CD4-positive, CD25-positive, alpha-beta regulatory T cell (primary cell): ENCODE measurements at places on chromosomes 6 and 20. TPM values are rescaled to one million over a fixed set of nuclear protein-coding genes. Genes with fewer than 3 reads are reported as not detected.

The BTNL2 gene
- not detected for total RNA-seq

The NNAT gene
- total RNA-seq, result not detected

The RAET1L gene
- not detected for total RNA-seq

The CAGE1 gene
- 0.57 TPM for total RNA-seq

The APCDD1L gene
- not detected for total RNA-seq

The KCNG1 gene
- total RNA-seq, result not detected

The SYTL3 gene
- total RNA-seq, result 54.8 TPM

The HS3ST5 gene
- total RNA-seq, result not detected

The ESR1 gene
- total RNA-seq, result 4.7 TPM

The KCNK16 gene
- total RNA-seq, result not detected

The MUCL3 gene
- total RNA-seq, result not detected

The GNAS-AS1 gene
- total RNA-seq, result 0.54 TPM

The FAM83D gene
- total RNA-seq, result 8.6 TPM

The HRH3 gene
- total RNA-seq, result not detected

The NEURL2 gene
- 0.76 TPM for total RNA-seq

The HSD17B8 gene
- 8.8 TPM for total RNA-seq

- H3K36me3 ChIP-seq, result peaks cover 2% of the 10 kb centered on the region
- H3K4me1 ChIP-seq, result peaks cover 32% of the 10 kb centered on the region
- DNase-seq, result no peak
- no peaks in the 10 kb centered on the region for H3K27me3 ChIP-seq
These were observed 6.7 kb downstream of the ZFAND3 start for GRCh38 chr6:37826188-37826587.

GRCh38 chr6:157263146-157263545 lies 60.2 kb downstream of the TMEM242 start:
- no peaks in the 10 kb centered on the region for H3K27me3 ChIP-seq
- H3K36me3 ChIP-seq, result no peaks in the 10 kb centered on the region
- no peak overlapping the region for H3K27ac ChIP-seq
- no peak for DNase-seq

- DNase-seq, result no peak
- H3K36me3 ChIP-seq, result no peaks in the 10 kb centered on the region
- H3K4me1 ChIP-seq, result no peaks in the 10 kb centered on the region
- no peak overlapping the region for H3K27ac ChIP-seq
- H3K4me3 ChIP-seq, result no peak overlapping the region
These were observed 372 bp downstream of the KIAA0408 start for GRCh38 chr6:127458817-127459216.

DNA sequence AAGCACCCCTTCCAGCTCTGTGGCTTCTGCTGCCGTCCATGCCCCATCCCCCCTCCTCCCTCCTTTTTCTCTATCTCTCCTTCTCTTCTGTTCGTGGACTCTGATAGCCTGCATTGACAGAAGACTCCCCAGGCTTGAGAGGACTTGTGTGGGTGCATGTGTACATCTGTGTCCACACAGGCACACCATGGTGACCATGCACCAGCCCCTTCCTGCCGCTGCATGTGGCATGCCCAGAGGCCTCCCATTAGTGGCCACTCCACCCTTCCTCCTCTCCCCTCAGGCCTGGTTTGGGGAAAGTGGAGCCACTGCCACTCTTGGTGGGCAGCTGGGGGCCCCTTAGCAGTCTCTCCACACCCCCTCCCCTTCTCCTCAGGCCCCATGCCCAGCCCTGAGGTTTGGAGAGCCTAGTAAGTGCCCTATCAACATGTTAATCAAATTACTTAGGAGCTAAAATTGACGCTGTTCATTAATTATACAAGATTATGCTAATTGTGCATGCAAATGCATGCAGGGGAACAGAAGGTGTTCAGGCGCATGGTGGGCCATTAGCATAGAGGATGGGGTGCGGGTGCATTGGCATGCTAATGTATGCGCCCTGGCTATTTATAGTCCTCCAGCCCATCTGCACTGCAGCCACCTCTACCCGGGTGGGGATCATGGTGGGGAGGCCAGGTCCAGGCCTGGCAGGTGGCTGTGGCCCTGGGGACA lies 45.9 kb downstream of the EBF4 start:
- H3K4me1 ChIP-seq, result peaks cover 29% of the 10 kb centered on the region
- H3K27me3 ChIP-seq, result peaks cover 3% of the 10 kb centered on the region
- no peak overlapping the region for H3K4me3 ChIP-seq

- H3K36me3 ChIP-seq, result no peaks in the 10 kb centered on the region
- no peaks in the 10 kb centered on the region for H3K4me1 ChIP-seq
These were observed 281.0 kb downstream of the TFAP2C start for GRCh38 chr20:56909918-56910714.

DNA sequence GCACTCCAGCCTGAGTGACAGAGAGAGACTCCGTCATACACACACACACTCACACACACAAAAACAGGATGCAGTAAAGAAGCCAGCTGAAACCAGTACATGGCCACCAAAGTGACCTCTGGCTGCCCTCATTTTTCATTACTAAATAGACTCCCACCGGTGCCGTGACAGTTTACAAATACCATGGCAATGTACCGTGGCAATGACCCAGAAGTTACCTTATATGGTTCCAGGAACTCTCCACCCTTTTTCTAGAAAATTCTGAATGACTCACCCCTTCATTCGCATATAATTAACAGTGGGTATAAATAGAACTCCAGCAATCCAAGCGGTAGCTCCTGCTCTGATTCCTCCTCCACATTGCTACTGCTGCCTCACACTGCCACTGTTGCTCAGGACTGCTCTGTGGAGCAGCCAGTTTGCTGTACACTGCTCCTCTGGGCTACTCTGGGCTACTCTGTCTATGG lies 57.7 kb downstream of the SNX5 start:
- peaks cover 8% of the 10 kb centered on the region for H3K27me3 ChIP-seq
- H3K4me3 ChIP-seq, result no peak overlapping the region
- H3K27ac ChIP-seq, result no peak overlapping the region

DNA sequence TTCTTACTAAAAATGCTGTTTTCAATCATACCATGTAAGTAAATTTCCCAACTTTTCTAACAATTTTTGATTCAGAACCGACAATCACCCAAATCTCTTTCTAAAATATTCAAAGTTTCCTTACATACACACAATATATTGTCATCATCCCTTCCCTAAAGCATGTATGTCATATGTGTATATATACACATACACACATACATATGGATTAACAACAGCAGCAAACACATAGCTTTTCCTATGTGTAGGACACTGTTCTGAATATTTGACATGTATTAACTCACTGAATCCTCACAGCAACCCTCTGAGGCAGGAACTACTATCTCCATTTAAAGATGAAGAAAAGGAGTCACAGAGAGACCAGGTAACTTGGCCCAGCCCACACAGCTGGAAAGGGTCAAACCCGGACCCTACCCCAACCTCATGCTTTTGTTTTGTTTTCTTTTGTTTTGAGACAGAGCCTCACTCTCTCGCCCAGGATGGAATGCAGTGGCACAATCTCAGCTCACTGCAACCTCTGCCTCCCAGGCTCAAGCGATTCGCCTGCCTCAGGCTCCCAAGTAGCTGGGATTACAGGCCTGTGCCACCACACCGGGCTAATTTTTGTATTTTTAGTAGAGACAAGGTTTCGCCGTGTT lies 7.2 kb downstream of the FYN start:
- peak overlapping the region; percentile 66 for H3K4me3 ChIP-seq
- no peak for DNase-seq
- peaks cover 3% of the 10 kb centered on the region for H3K36me3 ChIP-seq

DNA sequence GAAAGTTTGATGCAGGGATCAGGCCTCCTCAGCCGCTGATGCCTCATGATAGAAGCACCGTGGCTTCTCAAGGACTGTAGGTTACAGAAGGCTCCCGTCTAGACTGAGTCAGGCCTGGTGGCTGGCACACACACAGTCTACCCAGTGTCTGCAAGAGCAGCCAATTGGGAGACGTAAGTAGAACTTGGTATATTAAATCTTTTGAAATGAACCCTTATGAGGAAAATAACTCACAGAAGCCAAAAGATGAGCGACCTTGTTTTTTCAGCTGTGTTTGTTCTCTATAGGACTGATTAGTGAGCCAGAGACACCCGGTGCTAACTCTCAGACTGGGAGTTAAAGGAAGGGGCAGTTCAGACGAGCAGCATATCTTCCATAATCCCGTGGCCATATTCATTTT lies 5.9 kb upstream of the PDE10A start:
- no peak overlapping the region for H3K27ac ChIP-seq
- no peak for DNase-seq
- no peaks in the 10 kb centered on the region for H3K4me1 ChIP-seq
- H3K4me3 ChIP-seq, result no peak overlapping the region
- H3K36me3 ChIP-seq, result no peaks in the 10 kb centered on the region

DNA sequence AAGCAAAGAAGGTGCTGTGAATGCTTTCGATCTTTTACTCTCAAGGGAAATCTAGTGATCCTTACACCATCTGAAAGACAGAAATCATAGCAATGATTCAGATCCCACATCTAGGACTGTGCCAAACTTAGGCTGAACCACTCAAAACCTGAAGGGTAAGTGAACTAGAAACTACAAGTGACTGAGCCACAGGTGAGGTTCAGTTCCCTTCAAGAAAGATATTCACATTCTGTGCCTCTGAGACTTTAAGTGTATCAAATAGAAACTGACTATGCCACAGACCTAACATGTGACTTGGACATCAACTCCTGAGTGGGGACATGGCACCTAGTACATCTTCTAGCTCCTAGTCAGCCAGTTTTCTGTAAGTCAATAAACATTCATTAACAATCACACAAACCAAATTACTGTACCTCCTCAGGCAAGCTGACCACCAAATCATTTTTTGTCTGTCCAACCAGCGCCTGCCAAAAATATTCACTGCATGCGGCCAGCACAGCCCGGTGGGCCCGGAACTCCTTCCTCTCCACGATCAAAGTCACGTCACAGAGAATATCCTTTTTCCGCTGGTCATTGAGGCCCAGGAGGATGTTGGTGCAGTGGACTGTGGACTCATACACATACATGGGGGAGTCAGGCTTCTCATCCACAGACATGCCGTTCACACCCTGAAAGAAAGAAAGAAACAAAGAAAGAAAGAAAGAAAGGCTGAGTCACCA lies 114.1 kb downstream of the GJA10 start:
- H3K4me1 ChIP-seq, result no peaks in the 10 kb centered on the region
- H3K27me3 ChIP-seq, result no peaks in the 10 kb centered on the region
- no peak overlapping the region for H3K27ac ChIP-seq
- peaks cover 2% of the 10 kb centered on the region for H3K36me3 ChIP-seq
- no peak overlapping the region for H3K4me3 ChIP-seq

GRCh38 chr6:135258970-135259369 lies 77.9 kb downstream of the MYB start:
- no peaks in the 10 kb centered on the region for H3K27me3 ChIP-seq
- no peaks in the 10 kb centered on the region for H3K36me3 ChIP-seq
- H3K4me1 ChIP-seq, result no peaks in the 10 kb centered on the region
- no peak overlapping the region for H3K27ac ChIP-seq

- H3K36me3 ChIP-seq, result no peaks in the 10 kb centered on the region
- no peak overlapping the region for H3K27ac ChIP-seq
- DNase-seq, result no peak
- H3K4me3 ChIP-seq, result no peak overlapping the region
These were observed 97.6 kb upstream of the STMND1 start for GRCh38 chr6:17004269-17004668.

DNA sequence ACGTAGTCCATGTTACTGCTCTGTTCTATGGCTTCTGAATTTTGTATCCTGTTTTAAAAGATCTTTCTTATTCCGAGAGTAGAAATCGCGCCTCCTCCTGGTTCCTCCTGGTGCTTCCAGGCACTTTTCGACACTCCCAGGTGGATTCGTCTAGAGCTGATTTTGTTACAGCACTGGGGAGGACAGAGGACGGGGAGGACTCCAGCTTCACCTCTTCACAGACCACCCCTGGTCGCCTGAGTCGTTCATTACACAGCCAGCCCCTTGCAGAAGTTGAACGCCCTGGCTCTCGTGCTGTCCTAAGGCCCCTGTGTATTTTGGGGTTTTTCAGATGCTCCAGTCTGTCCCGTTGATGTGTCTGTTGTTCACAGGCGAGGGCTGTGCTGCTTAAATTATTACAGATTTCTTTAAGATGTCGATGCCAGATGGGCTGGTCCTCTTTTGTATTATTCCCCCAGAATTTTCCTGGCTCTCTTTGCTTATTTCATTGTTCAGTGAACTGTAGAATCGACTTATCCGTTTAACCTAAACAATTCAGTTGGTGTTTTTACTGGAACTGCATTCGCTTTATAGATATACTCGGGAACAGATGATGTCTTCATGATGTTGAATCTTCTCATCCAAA lies 30.5 kb downstream of the COL20A1 start:
- H3K27me3 ChIP-seq, result no peaks in the 10 kb centered on the region
- no peaks in the 10 kb centered on the region for H3K36me3 ChIP-seq
- no peak overlapping the region for H3K27ac ChIP-seq

- no peaks in the 10 kb centered on the region for H3K27me3 ChIP-seq
- DNase-seq, result no peak
- H3K36me3 ChIP-seq, result no peaks in the 10 kb centered on the region
- no peak overlapping the region for H3K4me3 ChIP-seq
These were observed 92.9 kb downstream of the FOXC1 start for GRCh38 chr6:1702580-1703051.
